ENCODE measurements at places on chromosomes 5 and 9.

DNA sequence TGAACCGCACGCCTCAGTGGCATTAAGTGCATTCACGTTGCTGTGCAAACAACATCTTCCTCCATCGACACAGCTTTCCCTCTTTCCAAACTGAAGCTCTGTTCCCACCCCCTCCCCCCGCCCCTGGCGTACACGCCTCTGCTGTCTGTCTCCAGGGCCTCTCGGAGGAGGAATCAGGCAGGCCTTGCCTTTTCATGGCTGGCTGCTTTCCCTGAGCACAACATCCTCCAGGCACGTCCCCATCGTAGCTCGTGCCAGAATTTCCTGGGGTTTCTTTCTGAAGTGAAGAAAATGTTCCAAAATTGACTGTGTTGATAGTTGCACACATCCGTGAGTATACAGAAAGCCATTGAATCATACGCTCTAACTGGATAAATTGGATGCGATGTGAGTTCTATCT, 22.3 kb upstream of the TMEM250 start:
- DNase-seq, result no peak

- DNase-seq, result no peak
These were observed 34.4 kb downstream of the FEM1C start for GRCh38 chr5:115510145-115510645.

GRCh38 chr5:14178091-14178490, 34.9 kb downstream of the TRIO start:
- no peak for DNase-seq

GRCh38 chr9:111038331-111039230, at the start of gene LPAR1:
TSS of gene LPAR1 (minus strand) at chr9:111038470. CDS start at chr9:110972117, 66,353 bp downstream.
- DNase-seq, result no peak

DNA sequence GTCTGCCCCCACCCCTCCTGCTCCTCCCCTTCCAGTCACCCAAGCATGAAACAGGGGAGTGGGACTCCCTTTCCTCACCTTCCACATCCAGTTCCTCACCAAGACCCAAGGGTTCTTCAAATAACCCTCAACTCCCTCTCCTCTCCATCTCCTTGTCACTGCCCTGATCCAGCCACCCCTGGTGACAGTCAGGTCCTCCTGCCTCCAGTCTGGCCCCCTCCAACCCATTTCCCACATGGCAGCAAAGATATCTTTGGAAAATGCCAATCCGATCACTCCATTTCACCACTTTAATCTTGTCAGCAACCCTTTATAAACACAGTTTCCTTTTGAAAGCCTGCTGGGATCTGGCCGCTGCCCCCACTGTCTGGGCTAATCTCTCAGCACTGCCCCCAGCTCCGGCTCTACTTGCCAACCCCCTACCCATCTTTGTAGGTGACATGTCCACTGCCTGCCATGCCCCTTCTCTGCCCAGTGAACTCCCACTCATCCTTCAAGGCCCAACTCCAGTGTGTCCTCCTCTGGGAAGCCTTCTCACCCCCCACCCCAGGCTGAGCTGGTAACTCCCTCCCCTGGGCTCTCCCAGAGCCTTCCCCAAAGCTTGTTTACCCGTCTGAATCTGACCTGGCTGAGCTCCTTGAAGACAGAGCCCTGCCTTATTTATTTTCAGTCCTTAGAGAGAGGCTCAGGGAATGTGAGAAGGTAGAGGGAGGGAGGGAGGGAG, 781 bp upstream of the MYOZ3 start:
- DNase-seq, result no peak

DNA sequence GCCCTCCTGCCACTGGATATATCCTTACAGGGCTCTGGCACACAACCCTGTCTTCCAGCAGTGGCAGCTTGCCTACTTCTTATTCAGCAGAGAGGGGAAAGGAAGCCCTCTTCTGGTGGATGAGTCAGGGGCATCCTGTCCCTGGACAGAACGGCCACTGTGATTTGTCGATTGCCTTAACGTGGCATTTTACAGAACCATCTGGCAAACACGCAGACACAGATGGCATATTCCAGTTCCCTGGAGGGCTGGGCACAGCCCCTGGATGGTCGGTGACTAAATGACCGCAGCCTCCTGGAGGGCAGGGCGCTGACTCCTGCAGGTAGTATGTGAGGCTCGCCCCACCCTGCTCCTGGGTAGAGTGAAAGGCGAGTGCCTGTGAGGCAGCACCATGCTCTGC, 62.1 kb downstream of the DCP2 start:
- no peak for DNase-seq

- no peak for DNase-seq
These were observed 97.7 kb downstream of the FNBP1 start for GRCh38 chr9:129945314-129945713.

DNA sequence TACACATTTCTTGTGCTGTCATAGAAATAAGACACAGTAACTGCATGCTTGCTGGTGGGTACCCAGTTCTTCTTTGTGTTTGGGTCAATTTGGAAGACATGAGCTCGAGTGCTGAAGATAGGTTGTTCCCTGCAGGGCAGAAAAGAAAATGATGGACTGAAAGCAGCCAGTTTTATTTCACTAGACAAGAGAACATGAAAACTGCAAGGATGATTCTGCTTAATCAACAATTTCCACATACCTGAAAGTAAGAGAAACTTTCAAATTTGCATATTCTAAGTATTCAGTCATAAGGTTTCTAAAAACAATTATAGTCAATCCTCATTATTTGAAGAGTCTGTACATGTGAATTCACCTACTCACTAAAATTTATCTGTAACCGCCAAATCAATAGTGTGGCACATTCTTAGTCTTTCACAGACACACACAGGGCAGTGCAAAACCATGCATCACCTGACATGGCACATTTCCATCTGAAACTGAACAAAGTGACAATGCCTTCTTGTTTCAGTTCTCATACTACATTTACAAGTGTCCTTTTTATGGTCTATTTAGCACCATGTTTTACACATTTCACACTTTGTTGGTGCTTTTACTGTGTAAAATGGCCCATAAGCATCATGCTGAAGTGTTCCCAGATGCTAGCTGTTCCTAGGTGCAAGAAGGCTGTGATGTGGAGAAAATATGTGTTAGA, 56.9 kb downstream of the HOMER1 start:
- no peak for DNase-seq

- DNase-seq, result no peak
These were observed 180.7 kb downstream of the KDM4C start for GRCh38 chr9:6938447-6938846.

DNA sequence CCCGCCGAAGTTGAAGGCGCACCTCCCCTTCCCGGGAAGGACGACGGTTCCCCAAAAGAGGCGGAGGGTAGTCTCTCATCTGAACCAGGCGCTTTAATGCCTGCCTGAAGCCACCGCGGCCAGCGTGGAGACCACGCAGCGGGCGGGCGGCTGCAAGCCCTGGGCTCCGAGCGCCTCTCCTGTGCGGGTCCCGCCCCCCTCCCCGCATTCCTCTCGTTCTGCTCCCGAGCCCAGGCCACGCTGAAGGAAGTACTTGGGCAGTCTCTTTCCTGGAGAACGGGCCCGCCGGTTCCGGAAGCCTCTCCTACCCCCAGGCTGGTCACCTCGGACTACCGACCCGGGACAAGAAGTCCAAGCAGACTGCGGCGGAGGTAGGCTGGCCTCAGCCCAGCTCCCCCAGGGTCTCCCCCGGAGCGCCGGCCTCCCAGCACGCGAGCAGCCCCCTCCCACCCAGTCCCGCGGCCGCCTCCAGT, 571 bp downstream of the PPIC start:
- no peak for DNase-seq

DNA sequence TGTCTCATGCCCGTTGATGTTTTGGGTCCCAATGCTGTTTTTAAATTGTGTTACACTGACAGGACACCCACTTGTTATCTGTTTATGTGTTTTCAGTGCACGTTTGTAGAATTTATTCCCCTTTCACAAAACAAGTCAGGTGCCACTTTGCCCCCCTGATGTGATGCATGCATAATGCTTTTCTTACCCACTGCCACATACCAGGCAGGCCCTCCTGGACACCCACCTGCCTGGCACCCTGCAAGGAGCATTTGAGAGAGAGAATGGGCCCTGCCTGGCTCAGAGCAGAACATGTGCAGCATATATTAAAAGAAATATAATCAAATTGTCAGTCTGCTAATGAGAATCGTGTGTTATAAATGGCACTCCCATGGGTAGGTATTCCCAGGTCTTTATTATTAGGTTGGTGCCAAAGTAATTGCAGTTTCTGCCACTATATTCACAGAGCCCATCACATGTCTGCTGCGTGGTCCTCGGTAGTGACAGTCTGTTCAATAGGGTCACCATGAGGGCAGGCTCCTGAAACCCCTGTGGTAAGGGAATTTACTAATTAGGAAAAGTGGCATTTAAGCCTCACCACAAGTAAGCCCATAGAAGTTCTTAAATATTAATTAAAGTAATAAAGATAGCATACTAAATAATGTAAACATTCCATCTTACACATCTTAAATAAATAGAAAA, 52.2 kb upstream of the CKMT2 start:
- no peak for DNase-seq

DNA sequence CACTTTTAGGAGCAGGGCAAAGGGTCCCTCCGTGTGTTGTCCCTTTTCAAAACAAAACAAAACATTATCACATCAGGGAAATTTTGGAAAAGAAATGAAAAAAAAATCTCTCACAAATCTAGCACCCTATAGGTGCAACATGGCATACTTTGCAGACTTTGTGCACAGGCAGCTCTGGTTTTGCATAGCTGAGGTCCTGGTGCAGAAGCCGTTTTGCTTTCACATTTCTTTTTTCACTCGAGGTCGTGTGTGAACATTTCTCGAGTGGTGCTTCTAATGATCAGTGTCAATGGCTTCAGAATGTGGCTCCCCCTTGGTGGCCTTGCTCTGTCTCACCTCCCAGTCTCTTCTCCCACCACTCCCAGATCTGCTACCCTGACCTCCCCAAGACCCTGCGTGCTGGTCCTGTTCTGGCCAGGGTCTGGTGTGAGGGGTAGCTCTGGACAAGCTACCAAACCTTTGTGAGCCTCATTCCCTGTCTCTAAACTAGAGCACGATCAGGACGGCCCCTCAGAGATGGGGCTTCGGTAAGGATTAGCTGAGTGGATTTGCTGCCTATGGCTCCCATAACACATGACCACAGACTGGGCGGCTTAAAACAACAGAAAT, 258.0 kb downstream of the NSG2 start:
- no peak for DNase-seq

DNA sequence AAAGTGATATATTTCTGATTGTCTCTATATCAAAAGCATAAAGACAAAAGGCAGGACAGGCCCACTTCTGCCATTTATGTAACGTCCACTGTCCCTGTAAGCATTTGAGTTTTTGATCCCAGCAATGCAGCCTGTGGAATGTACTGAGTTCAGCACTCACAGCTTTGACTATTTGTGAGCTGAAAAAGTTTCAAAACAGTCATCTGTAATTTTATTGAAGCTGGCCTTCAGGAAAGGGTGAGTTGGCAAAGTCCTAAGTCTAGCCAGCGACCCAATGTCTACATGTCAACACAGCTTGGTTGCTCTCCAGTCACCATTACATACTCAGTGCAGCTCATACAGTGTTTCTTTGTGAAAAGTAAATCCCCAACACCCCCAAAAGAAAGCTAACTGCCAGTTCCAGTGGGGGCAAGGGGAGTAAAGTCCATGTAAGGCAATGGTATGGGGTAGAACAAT, 9.7 kb downstream of the LIFR start:
- no peak for DNase-seq

DNA sequence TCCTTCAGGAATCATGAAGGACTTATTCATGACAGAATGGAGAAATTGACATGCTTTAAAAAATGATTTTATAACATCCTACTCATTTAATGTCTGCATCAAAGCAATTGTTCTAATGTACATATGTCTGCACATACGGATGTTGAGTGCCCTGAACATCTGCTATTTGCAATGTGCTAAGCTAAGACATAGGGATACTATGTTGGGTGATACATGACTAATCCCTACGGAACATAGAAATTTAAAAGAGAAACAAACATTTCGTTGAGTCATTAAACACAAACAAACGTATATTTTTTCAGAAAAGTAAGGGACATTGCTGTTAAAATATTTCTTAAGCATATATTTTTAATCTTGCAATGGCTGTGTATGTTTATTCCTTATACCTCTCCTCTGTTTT, 686.5 kb upstream of the ADAMTS16 start:
- no peak for DNase-seq

DNA sequence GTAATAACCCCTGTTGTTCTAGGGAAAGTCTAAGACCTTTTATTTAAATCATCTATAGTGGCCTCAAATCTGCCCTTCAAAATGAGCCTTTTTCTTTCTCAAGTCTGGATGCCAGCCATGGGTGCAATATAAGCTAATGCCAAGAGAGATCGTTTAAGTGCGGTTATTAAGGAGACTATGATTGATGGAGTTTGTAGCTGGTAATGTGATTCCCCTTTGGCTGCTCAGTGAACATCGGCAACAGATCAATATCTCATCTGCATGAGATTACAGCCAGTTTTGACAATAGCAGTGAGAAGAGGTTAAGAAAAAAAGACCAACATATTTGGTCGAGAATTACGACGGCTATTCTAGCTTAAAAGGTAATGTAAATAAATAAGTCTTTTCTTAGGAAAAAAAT, 1049.4 kb upstream of the NUDT12 start:
- no peak for DNase-seq

DNA sequence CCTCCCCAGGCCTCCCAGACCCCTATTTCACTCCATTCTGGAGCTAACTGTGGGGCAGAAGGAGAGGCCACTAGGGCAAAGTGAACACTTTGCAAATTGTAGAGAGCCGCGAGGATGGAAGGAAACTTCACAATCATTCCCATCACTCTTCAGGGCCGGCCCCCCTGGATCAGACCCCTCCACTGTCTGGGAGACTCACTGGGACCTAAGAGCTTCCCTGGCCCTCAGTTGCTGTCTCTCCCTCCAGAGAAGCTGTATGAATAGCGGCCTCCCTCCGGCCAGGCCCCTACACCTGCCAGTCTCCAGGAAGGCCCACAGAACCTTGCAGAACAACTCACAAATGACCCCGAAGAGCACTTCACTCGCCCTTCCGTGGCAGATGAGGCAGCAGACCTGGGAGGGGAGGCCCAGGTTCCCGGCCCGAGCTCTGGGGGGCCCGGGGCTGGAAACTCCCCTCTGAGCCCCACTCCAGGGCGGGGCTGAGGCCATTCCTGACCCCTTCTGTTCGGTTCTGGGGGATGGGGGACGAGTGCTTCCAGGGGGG, 141.9 kb upstream of the IER5L start:
- DNase-seq, result no peak

DNA sequence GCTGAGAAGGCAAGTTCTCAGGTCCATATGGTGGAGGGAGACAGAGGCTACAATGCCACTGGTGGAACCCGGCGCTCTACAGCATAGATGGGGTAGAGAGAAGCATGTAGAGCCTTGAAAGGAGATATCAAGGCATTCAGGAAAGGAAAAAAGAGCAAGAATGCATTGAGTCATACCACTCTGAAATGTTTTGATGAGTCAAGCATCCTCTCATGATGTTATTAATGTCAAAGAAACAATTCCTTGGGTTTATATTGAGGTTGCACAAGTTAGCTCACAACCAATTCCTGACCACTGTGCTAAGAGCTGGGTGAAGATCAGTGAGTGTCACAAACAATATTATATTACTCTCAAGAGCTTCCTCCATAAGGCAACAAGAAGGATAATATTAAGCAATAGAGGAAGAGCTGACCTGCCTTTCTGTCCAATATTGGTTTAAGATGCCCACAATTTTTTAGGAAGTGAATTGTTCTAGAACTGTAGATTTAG, 178.0 kb downstream of the RFK start:
- no peak for DNase-seq

All from stimulated activated CD4-positive, alpha-beta T cell treated with anti-CD3 and anti-CD28 coated beads, TNF-alpha, amount 100 ng/mL, for 4 hours (primary cell).